ENCODE measurements at places on chromosomes 4 and X. TPM values are rescaled to one million over a fixed set of nuclear protein-coding genes. Genes with fewer than 3 reads are reported as not detected.

The RAB41 gene
- total RNA-seq: not detected

GRCh38 chr4:46890056-46890455 is 19.0 kb downstream of the COX7B2 start:
- no peak for DNase-seq

DNA sequence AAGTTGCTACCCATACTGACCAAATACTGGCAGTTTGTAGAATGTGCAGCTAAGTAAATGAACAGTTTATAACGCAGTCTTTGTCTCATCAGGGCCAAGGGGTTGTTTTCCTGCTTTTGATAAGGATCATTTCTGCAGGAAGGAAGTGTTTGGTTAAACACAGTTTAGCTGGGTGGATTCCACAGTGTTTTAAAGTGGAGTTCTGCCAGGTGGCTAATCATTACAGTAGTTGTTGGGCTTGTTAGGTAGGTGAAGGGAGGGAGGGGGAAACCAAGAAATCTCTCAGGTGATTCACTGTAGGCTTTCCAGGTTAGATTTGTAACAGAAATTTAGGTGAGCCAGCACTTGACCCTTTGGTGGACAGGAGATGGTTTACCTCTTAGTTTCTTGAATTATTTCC is 58.1 kb downstream of the FNIP2 start:
- no peak for DNase-seq

GRCh38 chr4:114373508-114373907 is 225.1 kb upstream of the UGT8 start:
- no peak for DNase-seq

The MAGEA6 gene
- total RNA-seq: not detected

GRCh38 chr4:92994727-92995126 is 691.0 kb downstream of the GRID2 start:
- no peak for DNase-seq

DNA sequence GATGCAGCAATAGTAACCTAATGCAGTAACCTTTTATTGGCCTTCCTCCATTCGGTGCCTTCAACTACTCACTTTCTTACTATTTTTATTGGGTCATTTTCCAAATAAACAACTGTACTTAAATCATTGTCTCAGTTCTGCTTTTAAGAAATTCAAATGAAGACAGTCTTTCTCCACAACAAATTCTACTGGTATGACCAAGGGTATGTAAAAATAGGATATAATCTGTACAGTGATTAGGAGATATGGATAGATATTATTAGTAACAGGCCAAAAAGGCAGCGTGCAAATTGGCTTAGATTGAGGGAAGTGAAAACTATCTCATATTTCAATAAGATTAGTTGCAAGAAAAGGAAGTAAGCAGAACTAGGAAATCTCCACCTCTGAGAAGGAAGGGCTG is 177.4 kb upstream of the PPP1R2C start:
- DNase-seq: no peak

Data from LHCN-M2 (cell line).